ENCODE measurements at places on chromosomes 7 and 10. TPM values are rescaled to one million over a fixed set of nuclear protein-coding genes. Genes with fewer than 3 reads are reported as not detected.

The PSMA2 gene
- total RNA-seq, result 59.1 TPM

The ACBD7 gene
- total RNA-seq, result 0.39 TPM

The GPRIN2 gene
- total RNA-seq, result not detected

The AOAH gene
- 5.7 TPM for total RNA-seq

The CHCHD1 gene
- total RNA-seq, result 6.3 TPM

The LRRN3 gene
- 1.7 TPM for total RNA-seq

The ANKRD22 gene
- not detected for total RNA-seq

The PTF1A gene
- not detected for total RNA-seq

- H3K4me1 ChIP-seq, result peaks cover 51% of the 10 kb centered on the region
- no peaks in the 10 kb centered on the region for H3K27me3 ChIP-seq
- H3K4me3 ChIP-seq, result peak overlapping the region; percentile 92
- peaks cover 19% of the 10 kb centered on the region for H3K36me3 ChIP-seq
- DNase-seq, result no peak
- no peak overlapping the region for H3K27ac ChIP-seq
These were observed 2.5 kb downstream of the MTPN start for GRCh38 chr7:135974667-135975066.

GRCh38 chr10:120948889-120949608 is 97.9 kb downstream of the WDR11 start:
- H3K4me1 ChIP-seq, result peaks cover 9% of the 10 kb centered on the region
- no peak overlapping the region for H3K27ac ChIP-seq
- no peak overlapping the region for H3K4me3 ChIP-seq
- H3K27me3 ChIP-seq, result peaks cover 23% of the 10 kb centered on the region
- peak; percentile 47 for DNase-seq
- no peaks in the 10 kb centered on the region for H3K36me3 ChIP-seq

DNA sequence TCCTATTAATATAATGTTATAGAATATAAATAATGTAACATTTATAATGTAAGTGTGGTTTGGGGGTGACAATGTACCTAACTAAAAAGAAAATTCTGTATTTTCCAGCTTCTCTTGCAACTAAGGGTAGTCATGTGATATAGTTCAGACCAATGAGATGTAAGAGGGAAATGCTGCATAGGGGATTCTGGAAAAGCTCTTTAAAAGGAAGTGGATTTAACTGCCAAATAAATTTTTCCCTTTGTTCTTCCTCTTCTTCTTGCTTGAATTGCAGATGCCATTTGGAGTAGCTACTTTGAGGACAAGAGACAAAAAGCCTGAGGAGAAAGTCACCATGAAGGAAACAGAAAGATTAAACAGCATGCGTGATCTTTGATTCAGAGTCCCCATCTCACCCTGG is 194.3 kb downstream of the PTEN start:
- no peak for DNase-seq
- H3K27me3 ChIP-seq, result no peaks in the 10 kb centered on the region
- no peaks in the 10 kb centered on the region for H3K4me1 ChIP-seq
- no peaks in the 10 kb centered on the region for H3K36me3 ChIP-seq

GRCh38 chr7:88597941-88598425 is 161.5 kb upstream of the ZNF804B start:
- no peak for DNase-seq
- H3K36me3 ChIP-seq, result no peaks in the 10 kb centered on the region
- no peak overlapping the region for H3K4me3 ChIP-seq
- H3K4me1 ChIP-seq, result no peaks in the 10 kb centered on the region
- H3K27me3 ChIP-seq, result no peaks in the 10 kb centered on the region
- H3K27ac ChIP-seq, result no peak overlapping the region

- no peak for DNase-seq
- H3K4me1 ChIP-seq, result no peaks in the 10 kb centered on the region
- H3K27me3 ChIP-seq, result no peaks in the 10 kb centered on the region
These were observed 427.0 kb upstream of the VSTM2A start for GRCh38 chr7:54115028-54115763.

DNA sequence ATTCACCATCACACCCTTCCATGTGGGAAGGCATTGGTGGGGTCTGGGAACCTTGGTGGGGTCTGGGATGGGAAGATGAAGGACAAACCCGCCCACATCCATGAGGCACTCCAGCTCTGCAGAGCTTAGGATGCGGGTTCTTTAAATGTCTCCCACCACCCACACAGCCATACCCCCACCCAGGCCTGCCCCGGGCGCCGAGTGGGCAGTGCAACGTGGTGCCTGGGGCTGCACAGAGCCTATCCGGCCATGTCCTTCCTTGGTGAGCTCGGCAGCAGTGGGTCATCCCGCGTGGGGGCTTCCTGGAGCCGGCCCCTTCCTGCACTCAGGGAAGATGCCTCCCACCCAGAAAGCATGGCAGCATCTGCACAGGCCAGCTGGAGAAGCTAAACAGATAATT is 163.5 kb upstream of the TCERG1L start:
- H3K27ac ChIP-seq, result no peak overlapping the region
- no peak overlapping the region for H3K4me3 ChIP-seq
- H3K36me3 ChIP-seq, result no peaks in the 10 kb centered on the region
- no peaks in the 10 kb centered on the region for H3K4me1 ChIP-seq

GRCh38 chr7:128000048-128000447 is 31.2 kb downstream of the LRRC4 start:
- H3K4me1 ChIP-seq, result peaks cover 10% of the 10 kb centered on the region
- no peaks in the 10 kb centered on the region for H3K27me3 ChIP-seq
- no peak for DNase-seq
- no peak overlapping the region for H3K27ac ChIP-seq
- no peak overlapping the region for H3K4me3 ChIP-seq
- peaks cover 4% of the 10 kb centered on the region for H3K36me3 ChIP-seq

GRCh38 chr10:80408242-80409101 is at the start of gene PRXL2A:
Gene PRXL2A (plus strand): TSS chr10:80408551. CDS start chr10:80420468, 11,917 bp downstream.
- DNase-seq, result peak; percentile 63
- peaks cover 17% of the 10 kb centered on the region for H3K4me1 ChIP-seq

GRCh38 chr7:123096976-123097375 is 101.5 kb upstream of the TAS2R16 start:
- no peaks in the 10 kb centered on the region for H3K4me1 ChIP-seq
- H3K36me3 ChIP-seq, result no peaks in the 10 kb centered on the region
- no peak for DNase-seq

DNA sequence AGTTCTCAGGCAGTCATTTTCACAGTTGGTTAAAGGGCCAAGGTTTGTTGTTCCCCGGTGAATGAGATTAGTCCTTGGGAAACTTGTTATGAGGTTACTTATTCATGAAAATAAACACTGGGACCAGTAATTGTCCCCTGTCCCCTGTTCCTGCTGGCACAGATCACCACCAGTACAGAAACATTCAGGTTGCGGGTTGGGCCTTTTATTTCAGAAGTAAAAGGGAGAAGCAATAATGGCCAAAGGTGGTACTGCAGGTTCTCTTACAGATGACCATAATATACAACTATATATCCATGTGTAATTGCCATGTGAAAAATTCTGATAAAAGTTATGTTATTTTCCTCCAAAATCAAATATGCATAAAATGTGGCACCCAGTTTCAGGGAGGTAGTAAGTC is 442.0 kb downstream of the SORCS1 start:
- H3K4me1 ChIP-seq, result no peaks in the 10 kb centered on the region
- no peak for DNase-seq
- no peak overlapping the region for H3K4me3 ChIP-seq
- H3K27ac ChIP-seq, result no peak overlapping the region

- no peak for DNase-seq
- peaks cover 6% of the 10 kb centered on the region for H3K27me3 ChIP-seq
- H3K36me3 ChIP-seq, result no peaks in the 10 kb centered on the region
- no peak overlapping the region for H3K4me3 ChIP-seq
- no peak overlapping the region for H3K27ac ChIP-seq
These were observed 258.0 kb upstream of the SP4 start for GRCh38 chr7:21169667-21170580.

- no peak overlapping the region for H3K27ac ChIP-seq
- H3K4me3 ChIP-seq, result no peak overlapping the region
- H3K36me3 ChIP-seq, result no peaks in the 10 kb centered on the region
- no peak for DNase-seq
- peaks cover 9% of the 10 kb centered on the region for H3K27me3 ChIP-seq
These were observed 9.7 kb upstream of the ZNF273 start for GRCh38 chr7:64893401-64893800.

DNA sequence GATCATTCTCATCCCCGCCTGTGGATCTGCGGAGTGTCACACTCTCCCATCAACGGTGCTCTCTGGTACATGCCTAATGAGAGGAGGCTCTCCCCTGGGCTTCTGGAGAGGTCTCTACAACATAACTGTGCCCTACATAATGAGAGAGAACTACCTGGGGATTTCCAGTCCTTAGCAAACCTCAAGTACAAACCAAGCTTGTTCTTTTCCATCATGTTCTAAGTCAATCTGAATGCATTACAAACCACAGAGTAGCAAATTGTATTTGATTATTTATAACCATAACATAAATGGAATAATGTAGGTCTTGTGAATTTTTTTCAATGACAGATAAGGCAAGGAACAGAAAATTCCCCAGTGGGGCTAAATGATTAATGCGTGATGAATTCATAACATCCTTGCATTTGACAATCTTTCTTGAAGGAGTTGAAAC is 412.4 kb upstream of the NRP1 start:
- H3K4me1 ChIP-seq, result no peaks in the 10 kb centered on the region
- no peak overlapping the region for H3K4me3 ChIP-seq
- H3K27ac ChIP-seq, result no peak overlapping the region
- no peaks in the 10 kb centered on the region for H3K36me3 ChIP-seq

All from CD4-positive, CD25-positive, alpha-beta regulatory T cell (primary cell).